ENCODE measurements at places on chromosomes 2 and 18.

DNA sequence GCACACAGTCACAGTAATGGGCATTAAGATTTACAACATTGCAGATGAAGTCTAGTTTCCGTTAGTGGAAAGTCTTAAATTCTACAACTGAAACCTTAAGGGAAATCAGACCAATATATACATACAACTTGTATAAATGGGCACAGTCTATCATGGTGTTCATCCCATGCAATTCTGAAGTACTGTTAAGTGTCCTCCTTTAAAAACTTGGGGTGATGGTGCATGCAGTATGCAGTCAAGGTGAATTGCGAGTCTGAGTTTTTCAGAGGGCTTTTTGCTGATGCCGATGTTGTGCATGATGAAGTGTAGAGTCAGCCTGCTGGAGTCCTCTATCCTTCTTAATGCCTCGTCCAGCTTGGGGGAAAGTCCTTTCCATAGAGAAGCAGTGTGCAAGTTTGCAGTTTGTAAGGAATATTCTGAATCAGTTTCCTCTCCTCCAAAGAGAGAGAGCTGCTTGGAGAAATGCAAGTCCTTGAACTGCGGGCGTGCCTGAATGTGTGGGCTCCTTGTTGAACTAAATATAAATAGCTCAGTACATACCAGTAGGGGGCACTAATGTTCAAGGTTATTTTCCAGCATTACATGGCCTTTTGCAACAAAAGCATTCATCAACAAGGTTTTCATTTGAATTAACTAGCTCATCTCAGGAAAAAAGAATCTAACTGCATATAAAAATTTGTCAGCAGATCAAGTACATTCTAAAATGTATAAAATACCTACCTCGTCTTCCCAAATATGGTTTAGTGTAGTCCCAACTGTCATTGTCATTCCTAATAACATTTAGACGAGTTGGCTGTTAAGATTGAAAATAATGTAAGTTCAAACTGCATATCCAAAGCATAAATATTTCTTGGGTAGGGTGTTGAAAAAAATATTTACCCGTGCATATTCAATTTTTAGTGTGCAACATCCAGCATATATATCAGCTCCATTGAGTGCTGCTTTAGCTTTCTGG lies 21.3 kb downstream of the HNRNPLL start:
- DNase-seq: peak; percentile 25

DNA sequence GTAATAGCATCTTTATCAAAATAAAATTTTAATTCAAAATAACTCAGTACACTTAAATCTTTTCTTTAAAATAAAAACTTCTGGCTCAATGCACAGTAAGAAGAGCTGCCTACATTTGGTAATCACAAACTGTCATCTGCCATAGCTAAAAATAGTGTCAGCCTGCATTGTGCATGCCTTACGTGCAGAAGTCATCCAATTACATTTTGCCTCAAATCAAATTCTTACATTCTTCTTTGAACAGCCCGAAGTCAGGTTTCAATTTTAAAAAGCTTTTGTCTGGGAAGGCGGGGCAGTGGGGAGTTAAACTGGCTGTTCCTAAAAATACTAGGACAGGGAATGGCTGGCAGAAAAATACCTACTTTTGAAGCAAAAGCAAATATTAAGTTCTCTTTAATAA lies 51.1 kb downstream of the RTN4 start:
- DNase-seq: peak; percentile 26

- no peak for DNase-seq
Observed at GRCh38 chr2:240687741-240688552, 3.7 kb upstream of the AQP12A start.

GRCh38 chr2:8219096-8219495 lies 462.8 kb upstream of the ID2 start:
- no peak for DNase-seq

GRCh38 chr2:16852651-16853050 lies 187.0 kb upstream of the CYRIA start:
- no peak for DNase-seq

Data from NCI-H226 (cell line).